Activated CD4-positive, alpha-beta T cell treated with anti-CD3 and anti-CD28 coated beads for 1 hour (primary cell): ENCODE measurements at places on chromosomes 4 and X.

GRCh38 chr4:57042711-57043169, 64.0 kb downstream of the POLR2B start:
- DNase-seq: no peak

DNA sequence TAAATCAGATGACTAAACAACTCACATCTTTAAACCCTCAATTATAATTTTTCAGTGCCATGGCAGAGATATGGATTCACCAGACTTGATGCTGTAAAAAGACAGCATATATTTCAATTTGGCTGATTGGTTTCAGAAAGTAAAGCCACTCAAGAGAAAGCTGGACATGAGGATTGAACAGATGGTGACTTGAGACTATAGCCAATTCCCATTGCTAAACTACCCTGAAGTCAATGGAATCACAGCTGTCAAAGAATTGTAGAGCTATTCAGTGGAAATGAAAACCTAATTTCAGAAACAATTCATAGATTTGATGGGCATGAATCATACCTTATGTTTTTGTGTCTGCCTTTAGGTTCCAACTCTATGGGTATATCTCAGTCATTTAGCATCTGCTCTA, 510.6 kb upstream of the BOD1L1 start:
- no peak for DNase-seq

DNA sequence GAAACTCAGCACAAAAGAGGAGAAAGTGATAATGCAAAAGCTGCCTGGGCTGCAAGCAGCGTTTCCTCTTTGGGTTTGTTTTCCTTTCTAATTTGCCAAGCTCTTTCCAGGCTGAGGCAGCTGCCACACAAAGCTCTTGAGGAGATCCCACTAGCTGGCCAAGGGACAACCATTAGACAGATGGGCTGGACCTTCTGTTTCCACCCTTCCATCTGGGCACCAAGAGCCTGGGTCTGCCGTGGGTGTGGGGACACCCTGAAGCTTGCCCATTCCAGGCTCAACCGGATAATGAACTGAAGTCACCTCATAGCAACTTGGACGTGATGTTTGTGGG, 194.6 kb upstream of the C1QTNF7 start:
- no peak for DNase-seq

DNA sequence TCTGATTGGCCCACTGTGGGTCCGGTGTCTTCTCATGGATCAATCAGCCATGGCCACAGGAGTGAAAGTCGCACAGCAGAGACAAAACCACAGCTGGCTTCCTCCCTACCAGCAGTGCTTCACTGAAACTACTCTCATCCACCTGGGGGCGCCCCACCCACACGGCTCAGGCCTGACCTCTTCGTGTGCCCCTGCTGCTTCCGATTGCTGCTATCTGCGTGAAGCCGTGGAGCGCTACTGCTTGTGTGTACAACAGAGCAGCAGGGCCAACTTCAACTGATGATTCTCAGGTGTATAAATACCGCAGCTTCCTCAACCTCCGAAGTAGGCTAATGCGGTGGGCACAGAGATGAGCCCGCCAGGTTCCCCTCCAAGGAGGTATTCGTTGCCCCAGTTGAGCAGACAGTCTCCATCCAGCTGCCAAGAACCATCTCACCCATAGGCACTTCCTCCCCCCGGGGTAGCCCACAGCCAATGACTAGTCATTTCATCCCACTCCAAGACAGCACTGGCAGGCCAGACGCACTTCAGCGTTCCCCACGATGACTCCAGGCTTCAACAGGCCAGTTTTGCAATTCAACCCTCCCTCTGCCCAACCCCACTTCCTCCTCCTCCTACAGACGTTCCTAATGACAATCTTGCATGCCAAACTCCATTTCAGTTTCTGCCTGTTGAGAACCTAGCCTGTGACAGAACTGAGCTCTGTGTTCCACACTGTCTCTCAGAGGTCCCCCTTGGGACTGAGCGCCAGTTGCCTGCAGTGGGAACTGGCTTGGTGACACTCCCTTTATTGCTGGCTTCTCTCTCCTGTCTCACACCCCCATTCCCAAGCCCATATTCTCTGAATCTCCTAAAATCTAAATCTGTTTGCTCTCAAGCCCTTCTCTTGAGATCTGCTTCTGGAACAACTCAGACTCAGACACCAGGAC, 41.3 kb upstream of the ATP6AP2 start:
- DNase-seq: peak; percentile 50

- no peak for DNase-seq
Measured at GRCh38 chr4:21512353-21512752, 436.2 kb downstream of the KCNIP4 start.

DNA sequence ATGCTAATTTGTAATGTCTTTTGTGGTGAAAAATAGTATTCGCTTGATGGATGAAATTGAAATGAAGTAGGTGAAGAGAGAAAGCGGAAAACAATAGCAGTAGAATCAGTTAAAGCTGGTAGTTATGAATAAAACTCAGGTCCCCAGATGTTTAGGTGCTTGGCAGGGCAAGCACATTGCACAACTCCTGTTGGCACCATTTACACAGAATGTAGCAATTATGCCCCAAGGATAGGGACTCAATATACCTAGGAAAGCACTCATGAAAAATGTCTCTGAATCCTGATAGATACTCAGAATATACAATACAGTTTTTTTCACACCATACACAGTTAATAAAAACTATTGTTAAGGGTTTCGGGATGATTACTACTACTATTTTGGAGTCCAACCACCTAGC, 26.5 kb upstream of the GRIA3 start:
- DNase-seq: no peak
